NCI-H2029 (cell line): ENCODE measurements at places on chromosomes 12 and 14.
A peak's percentile ranks its signal among the peaks of the same experiment; 100 is the strongest.

- DNase-seq = no peak
These were observed 5.0 kb upstream of the PKP2 start for GRCh38 chr12:32901553-32901952.

- DNase-seq = no peak
These were observed 1.5 kb downstream of the CAPRIN2 start for GRCh38 chr12:30753233-30753632.

GRCh38 chr12:4091016-4091743 is 182.4 kb upstream of the CCND2 start:
- no peak for DNase-seq

DNA sequence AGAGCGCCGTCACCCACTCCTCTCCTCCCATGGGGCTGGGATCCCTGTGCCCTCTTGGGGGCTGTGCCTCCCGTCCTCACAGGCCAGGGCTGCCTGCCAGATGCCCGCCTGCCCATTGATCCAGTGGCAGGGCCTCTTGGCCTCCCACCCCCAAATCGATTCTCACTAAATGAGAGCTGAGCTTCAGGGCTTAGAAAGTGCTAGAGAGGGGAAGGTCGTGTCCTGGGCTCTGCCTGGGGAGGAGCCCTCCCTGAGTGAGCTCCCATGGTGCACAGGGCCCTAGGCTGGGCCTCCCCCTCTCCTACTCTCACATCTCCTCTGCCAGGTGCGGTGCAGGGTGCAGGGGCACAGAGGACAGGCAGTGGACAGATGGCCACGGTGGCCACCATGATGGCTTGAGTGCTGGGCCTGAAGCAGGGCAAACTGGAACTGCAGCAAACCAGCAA is 9.2 kb downstream of the BEGAIN start:
- no peak for DNase-seq

DNA sequence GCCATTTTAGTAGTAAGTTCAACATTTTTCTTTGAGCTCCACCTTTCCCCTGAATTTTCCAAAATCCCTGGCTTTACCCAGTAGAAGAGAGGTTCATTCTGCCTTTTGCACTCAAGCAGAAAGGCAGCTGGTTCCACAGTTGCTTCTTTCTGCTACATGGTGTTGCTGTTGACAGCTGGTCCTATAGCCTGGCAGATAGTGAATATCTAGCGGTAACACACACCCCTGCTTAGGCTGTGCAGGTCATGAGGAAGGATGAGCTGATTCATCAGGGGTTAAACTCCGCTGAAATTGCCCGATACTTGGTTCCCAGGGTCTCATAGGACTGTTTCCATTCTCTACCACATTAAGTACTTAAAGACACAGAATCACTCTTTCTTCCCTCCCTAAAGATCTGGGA is 62.4 kb downstream of the PUS7L start:
- no peak for DNase-seq

DNA sequence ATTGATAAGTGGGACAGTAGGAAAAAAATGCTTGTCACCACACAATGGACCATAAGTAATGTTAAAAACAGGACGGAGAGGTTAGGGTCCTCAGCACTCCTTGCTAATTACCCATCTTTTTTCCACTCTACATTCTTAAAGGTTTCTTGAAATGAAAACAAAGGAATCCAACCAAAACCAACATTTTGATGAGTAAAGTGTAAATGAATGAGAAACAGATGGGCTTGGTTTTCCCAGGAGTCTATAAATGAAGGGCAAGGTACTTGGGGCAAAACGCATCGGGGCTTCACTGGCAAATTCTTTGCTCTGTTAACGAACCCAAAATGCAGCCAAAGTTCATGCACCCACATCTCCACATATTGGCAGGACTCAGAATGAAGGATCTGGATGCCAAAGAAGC is 129.2 kb upstream of the BMP4 start:
- no peak for DNase-seq

DNA sequence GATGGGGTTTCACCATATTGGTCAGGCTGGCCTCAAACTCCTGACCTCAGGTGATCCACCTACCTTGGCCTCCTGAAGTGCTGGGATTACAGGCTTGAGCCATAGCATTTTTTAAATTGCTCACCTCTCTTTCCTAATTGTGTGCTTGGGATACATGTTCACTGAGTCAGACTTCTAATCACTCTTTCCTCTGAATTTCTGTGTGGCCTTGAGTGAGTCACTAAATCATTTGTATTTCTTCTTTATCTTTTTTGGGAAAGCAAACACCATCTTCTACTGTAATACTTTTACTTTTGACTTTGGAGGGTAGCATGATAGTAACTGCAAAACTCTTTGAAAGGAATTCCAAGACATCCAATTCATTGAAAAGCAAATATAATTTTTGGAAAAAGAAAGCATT is 60.8 kb downstream of the FLRT2 start:
- no peak for DNase-seq

DNA sequence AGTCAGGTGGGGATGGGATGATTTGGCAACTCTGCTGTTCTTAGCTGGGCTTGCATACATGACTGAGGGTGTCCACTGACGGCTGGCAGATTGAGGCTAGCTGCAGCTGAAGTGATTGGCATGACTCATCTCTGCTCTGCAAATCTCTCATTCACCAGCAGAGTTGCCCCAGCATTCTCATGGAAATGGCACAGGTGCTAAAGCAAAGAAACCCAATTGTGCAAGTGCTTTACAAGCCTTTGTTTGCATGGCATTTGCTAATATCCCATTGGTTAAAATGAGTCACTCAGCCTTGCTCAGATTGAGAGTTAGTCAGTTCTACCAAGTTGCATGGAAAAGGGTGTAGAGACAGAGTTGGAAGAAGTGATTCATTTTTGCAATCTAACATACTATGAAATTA is 389.7 kb upstream of the FAR2 start:
- no peak for DNase-seq

DNA sequence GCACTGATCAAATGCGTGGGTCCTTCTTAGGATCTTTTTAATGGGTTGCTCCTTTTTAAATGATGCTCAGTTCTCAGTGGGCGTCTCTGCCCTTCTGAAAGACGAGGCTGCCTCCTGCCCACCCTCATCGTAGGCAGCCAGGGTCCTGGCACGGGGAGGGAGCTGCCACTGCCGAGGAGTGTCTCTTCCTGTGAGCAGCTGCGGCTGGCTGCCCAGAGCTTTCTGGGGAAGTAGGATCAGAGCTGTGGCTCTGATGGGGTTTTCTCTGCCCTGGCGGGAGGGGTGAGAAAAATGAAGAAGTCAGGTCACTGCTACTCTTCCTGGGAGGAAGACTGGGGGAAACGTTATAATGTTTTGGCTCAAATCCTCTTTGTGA is 31.1 kb upstream of the BEGAIN start:
- no peak for DNase-seq

DNA sequence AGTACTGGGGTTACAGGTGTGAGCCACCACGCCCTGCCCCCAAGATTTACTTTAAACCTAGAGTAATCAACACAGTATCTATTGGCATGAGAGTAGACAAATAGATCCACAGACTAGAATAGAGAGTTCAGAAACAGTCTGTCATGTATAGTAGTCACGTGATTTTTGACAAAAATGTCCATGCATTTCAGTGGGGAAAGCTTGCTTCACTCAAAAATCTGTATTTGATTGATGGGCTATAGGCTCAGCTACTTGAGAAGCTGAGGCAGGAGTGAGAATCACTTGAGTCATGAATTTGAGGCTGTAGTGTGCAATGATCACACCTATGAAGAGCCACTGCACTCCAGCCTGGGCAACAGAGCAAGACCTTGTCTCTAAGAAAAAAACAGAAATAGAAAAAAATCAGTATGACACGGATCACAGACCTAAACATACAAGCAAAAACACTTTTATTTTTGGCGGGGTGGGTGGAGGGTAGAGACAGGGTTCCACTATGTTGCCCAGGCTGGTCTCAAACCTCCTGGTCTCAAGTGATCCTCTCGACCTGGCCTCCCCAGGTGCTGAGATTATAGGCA is 7.6 kb upstream of the ORAI1 start:
- DNase-seq = no peak

DNA sequence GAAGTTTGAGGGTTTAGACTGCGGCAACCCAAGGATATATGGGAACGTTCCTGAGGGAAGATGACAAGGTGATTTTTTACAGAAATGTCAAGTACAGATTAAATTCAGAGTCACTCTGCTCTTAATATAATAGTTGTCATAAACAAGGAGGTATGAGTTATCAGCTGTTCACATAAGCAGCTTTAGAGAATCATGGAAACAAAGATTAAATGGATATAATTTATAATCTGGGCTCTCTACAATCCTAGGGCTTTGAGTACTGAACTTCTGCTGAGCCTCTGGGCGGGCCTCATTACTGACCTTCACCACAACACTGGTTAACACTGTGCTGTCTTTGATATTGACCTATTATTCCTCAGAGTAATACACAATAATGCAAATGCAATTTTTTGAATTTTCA is 577.8 kb downstream of the RPS29 start:
- DNase-seq = no peak

DNA sequence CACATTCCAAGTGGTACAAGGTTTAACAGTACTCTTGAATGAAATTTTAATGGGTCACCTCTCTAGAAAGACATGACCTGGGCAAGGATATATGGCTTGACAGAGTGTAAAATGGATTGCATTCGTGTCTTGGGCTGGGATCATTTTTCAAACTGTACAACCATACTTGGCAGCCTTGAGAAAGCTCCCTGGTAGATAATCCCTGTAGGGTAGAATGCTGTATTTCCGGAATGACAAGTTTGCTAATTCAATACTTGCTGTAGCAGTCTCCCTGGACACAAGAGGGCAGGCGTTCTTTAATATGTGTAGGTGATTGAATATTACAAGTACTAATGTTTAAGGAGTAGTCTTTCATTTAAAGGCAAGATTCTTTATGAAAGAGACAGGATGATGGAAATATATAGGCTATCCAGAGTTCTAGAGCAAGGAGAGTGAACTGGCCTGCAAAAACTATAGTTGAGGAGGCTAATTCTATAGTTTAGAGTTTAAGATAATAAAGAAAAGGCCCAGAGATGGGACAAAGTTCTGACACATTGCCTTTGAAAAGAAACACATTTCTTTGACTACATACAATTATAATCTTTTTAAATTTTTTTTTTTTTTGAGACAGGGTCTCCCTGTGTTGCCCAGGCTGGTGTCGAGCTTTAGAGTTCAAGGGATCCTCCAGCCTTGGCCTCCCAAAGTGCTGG is 53.4 kb downstream of the PLBD1 start:
- peak; percentile 43 for DNase-seq

DNA sequence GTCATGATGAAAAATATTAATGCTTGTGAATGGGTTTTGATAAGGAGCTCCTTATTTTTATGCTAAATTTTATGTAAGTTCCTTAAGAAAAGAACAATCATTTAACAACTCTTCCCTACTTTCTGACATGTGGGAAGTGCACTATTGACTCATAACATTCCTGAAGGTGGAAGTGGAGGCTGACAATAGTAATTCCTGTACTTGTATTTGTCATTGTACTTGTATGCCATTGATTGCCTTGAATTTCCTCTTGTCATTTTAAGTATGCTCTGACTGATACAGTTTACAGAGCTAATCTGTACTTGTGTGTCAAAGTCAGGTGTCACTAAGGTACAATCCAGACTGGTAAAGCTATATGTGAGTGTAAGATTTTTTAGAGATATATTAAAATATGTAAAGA is 440.0 kb downstream of the SLC16A7 start:
- DNase-seq = no peak

GRCh38 chr14:34711169-34711568 is 3.2 kb downstream of the CFL2 start:
- peak; percentile 97 for DNase-seq

DNA sequence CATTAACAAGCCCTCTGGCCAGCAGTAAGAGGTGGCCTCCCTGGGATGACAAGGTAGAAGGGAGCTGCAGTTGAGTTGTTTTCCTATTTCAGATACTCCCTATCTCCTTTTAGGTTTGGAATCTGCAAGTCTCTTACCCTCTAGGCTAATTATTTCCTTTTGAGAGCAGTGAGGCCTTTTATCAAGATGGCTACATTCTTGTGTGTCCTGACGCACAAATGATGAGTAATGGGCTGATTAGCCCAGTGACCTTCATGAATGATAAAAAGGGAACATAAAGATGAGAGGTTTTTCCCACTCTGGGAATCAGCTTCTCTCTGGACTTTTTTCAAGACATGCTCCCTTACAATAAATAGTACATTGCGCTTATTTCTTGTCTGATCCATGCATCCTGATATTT is 22.9 kb downstream of the DYRK2 start:
- no peak for DNase-seq

- DNase-seq = no peak
These were observed 30.2 kb upstream of the FRS2 start for GRCh38 chr12:69440016-69440415.

DNA sequence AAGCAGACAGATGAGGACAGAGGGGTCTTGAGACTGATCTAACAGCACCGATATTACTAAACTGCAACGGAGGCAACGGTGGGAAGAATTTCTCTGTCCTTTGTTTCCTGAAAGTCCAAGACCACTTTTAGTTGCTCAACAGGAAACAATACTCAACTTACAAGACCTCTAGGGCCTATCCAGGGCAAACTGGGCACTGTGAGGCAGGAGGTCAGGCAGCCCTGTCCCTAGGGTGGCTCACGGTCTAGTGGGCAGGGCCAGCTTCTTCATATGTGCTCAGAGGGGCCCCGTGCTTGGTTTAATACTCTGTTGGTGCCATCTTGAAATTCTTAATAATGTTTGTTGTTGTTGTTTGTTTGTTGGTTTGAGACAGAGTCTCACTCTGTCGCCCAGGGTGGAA is 14.2 kb downstream of the SSH1 start:
- DNase-seq = no peak
